ENCODE measurements at places on chromosomes 7 and 10.
A peak's percentile ranks its signal among the peaks of the same experiment; 100 is the strongest.

DNA sequence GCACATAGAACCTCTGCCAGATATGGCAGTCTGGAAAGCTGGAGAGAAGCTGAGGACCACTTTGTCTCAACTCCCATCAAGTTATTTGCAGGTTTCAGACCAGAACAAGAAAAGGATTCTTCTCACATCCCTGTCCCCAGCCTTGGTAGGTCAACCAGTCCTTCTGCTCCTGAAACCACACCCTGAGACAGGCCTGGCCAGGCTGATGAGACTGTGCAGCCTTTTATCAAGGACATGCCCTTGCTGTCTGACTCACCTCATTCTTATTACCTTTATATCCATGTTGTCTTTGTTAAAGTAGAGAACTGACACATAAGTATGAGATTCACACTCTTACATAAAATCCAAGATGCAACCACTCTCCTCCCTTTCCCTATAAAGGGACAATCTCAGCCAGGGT lies 354.9 kb downstream of the PLXNA4 start:
- no peak for DNase-seq

DNA sequence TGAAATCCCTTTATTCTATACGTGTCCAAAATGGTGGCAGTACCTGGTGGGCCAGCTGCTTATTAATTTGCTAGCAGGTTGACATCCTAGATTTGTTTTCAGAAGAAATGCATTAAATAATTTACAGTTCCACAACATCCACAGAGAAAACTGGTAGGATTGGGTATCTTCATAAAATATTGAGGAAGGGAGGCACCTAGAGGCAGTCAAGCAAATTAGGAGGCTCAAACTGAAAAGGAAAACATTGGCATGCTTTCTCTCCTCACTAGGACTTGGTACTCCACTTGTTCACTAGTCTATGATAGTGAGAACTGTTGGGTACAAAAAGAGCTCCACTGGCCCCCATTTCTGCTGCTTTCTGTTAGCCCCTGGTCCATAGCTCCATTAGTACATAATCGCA lies 18.3 kb upstream of the LRGUK start:
- DNase-seq, result no peak

DNA sequence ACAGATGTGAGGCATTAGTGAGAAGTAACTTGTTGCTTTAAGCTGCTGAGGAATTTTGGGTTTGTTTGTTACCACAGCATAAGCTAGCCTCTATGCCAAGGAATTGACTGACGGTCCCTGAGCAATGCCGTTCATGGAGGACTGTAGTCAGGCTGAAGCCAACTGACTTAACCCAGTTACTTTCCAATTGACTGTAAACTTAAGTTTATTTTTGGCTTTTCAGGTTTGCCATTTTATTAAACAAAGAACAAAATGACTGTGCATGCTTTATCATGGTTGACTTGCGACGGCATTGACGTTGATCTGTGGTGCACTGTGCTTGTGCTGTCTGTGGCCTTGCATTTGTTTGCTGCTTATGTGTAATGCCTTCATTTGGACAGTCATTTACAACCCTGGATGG lies 53.5 kb downstream of the DNAJB9 start:
- DNase-seq, result no peak

- DNase-seq, result peak; percentile 82
Observed at GRCh38 chr10:132506711-132507408, 30.7 kb upstream of the INPP5A start.

GRCh38 chr7:105985672-105986215 lies 22.7 kb downstream of the CDHR3 start:
- DNase-seq, result no peak

- no peak for DNase-seq
Observed at GRCh38 chr10:30186371-30186875, 127.0 kb upstream of the JCAD start.

DNA sequence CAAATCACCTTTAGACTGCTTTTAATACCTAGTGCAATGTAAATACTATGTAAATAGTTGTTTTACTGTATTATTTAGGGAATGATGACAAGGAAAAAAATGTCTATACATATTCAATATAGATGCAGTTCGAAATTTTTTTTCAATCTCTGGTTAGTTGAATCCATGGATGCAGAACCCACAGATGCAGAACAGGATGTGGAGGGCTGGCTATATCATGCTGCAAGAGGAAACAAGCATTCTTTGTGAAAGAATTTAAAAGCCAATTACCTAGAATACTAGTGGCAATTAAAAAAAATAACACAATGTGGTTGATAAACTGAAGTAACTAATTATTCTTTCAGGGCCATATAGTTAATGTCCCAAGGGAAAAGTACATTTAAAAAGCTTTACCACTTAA lies 170.4 kb downstream of the ZNF438 start:
- DNase-seq, result no peak

GRCh38 chr7:8881916-8882315 lies 448.5 kb downstream of the NXPH1 start:
- no peak for DNase-seq

- DNase-seq, result no peak
Observed at GRCh38 chr7:2606539-2606936, 25.2 kb upstream of the TTYH3 start.

GRCh38 chr10:73641328-73642060 lies at the start of gene MYOZ1:
Gene MYOZ1 (minus strand): TSS chr10:73641474. CDS start chr10:73640017, 1,457 bp downstream.
- DNase-seq, result no peak

DNA sequence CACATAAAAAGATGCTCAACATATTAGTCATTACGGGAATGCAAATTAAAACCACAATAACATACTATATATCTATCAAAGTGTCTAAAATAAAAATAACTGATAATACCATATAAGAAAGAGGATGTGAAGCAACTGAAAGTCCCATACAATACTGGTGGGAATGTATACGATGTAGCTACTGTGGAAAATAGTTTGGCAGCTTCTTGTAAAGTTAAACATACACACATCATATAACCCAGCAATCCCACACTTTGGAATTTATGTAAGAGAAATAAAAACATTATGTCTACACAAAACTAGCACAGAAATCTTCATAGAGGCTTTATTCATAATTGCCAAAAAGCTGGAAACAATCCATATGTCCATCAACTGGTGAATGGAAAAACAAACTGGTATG lies 10.5 kb upstream of the COMMD3 start:
- DNase-seq, result no peak

DNA sequence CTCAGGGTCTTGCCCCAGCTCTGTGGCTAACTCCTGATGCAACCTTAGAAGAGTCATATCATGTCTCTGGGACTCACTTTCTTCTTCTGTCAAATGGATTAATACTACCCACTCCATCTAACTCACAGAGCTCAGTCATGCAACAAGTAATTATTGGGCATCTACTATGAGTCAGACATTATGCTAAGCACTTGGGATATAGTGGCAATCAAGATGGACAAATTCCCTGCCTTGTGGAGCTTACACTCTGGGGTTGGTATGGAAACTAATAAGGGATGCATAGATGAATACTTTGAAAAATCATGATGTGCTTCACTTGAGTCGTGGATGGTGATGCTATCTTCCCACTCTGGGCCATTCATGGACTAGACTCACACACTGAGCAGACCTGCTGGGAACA lies 88.9 kb downstream of the KCNMA1 start:
- no peak for DNase-seq

- DNase-seq, result no peak
Observed at GRCh38 chr10:22611425-22612115, 102.8 kb downstream of the PIP4K2A start.

DNA sequence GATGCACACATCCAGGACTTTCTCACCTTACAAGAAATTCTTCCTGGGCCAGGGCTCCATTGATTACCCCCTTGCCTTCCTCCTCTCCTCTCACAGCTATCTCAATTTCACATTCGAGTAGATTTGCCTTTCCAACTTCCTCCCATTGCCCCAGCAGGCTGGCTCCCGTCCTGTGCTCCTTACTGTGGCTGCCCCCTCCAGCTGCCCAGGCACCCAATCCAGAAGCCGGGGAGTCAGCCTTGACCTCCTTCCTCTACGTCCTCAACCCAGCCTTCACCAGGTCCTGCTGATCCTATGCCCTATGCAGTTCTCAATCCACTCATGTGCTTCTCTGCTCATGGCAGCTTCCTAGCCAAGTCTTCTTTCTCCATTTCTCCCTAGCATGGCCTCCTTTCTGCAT lies 85.7 kb upstream of the GPR26 start:
- DNase-seq, result no peak

GRCh38 chr7:124843336-124843735 lies 77.7 kb upstream of the GPR37 start:
- no peak for DNase-seq

- DNase-seq, result no peak
Observed at GRCh38 chr7:29269935-29270334, 75.4 kb downstream of the CHN2 start.

- no peak for DNase-seq
Observed at GRCh38 chr7:150778014-150778737, 22.0 kb downstream of the TMEM176B start.

DNA sequence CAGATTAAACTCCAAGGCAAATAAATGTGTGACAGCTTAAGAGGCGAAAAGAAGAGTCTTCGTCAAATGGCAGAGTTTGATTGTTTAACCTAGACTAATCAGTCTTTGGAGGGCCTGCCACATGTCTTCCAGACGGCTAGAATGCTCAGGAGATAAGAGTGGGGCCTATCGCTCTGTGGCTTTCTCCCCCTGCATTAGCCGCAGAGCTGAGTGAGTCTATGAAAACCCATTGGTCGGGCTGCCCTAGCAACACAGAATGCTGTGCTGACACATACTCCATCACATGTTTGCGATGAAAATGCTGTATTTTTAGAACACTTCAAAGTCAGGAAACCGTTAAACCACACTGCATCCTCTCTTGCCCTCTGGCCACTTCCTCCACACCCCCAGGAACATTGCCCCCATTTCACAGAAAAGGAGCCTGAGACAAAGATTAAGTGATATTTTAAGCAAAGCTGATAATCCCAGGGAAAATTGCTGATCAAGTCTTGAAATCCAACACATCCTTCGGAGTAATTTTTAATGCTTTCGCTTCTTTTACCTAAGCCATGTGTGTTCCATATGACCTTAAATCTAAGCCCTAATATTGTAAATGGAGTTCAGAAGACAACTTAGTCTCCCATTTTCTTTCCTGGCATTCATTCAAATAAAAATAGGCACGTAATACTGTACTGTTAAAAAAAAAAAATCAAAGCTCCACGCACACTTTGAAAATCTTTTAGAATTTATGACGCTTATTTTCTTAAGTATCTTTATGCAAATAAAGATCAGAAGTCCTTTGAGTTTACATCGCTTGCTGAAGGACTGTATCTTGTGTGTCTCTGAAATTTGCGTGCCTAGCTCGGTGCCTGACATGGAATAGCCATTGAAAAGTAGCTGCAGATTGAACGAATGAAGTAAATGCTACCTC lies 161.2 kb downstream of the CELF2 start:
- no peak for DNase-seq

DNA sequence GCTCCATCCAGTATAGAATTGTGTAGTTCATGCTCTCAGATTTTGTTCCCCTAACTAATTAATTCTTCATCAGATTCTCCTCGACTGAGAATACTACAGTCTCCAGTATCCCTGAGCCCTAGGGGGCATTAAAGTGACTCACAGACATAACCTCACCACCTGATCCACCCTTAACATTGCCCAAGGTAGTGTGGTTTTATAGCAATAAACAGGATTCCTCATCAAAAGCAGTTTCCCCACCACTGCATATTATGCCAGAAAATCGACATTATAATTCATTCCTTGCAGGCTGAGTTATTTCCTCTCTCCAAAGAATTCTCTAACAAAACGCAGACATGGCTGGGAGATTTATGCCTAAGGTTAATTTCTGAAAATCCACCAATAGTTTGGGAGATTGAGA lies 1402.5 kb upstream of the CELF2 start:
- DNase-seq, result no peak

DNA sequence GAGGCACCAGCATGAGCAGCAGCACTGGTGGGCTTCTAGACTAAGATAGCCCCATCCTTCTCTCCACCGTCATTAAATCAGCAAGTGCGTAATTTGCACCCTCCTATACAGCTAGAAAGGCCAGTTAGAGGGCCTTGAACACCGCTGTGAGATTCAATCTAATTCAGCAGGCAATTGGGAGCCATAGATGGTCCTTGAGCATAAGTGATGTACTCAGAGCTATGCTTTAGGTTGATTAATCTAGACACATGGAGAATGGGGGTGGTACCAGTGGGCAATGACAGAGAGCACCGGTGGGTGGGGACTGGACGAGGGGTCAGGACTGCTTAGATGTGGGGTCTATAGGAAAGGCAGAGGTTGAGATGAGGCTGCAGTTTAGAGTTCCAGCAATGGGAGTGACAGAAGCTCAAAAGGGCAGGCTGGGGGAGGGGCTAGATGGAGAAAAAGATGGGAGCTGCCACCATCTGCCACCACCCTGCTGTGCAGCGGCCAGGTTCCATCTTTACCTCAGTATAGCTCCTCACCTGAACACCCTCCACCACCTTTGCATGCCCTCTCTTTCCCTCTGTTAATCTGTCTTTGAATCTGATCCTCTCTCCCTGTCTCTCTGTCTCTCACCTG lies 87.3 kb downstream of the C10orf105 start:
- no peak for DNase-seq

DNA sequence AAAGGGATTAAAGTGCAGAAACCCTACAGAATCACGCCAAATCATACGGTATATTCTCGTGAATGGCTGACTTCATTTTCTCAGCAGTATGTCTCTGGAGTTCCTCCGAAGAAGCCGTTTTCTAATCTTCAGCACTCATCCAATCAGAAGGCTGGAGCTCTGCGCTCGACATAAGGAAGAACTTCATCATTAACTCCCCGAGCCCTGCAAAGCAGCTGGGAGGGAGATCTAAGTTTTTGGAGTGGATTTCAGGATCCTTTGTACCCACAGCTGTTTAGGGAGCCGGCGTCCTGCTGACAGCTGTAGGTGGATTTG lies 40.7 kb upstream of the SDK1 start:
- no peak for DNase-seq

DNA sequence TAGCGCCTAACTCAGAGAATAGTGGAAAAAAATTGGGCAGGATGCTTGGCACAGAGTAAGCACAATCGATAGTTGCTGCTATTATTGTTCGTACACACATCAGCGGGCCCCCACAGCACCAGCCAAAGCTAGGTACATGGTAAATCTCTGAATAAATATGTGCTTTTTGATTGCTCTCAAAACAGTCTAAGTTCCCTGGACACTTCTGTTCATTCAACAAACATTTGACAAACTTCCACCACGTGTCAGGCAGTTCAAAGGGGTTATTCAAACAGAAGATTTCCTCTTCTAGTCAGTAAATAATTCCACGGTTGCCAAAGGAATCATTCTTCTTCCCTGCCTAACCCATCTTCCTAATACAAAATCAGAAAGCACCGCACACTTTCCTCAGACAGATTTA lies 150.8 kb downstream of the DGKI start:
- no peak for DNase-seq

DNA sequence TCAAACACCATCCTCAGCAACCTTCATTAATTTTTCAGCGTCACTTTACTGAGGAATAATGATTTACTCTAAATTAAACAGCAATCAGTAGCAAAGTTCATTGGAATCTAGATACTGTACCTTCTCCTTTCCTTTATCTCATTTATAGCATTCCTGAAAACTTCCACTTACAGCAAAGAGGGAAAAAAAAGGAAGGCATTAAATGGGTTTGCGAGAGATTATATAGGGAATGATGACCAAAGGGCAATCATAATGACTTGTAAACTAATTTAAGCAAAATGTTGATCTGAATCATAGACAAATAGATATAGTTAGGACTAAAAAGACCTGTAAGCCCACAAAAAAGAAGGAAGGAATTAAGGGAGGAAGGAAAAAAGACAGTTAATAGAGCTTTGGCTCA lies 42.0 kb downstream of the IPMK start:
- no peak for DNase-seq

GRCh38 chr7:2931034-2931415 lies 86.9 kb upstream of the GNA12 start:
- DNase-seq, result peak; percentile 67

Measured in chondrocyte (in vitro differentiated cells).